Osteoblast (primary cell): ENCODE measurements at places on chromosomes 12 and 14.
A peak's percentile ranks its signal among the peaks of the same experiment; 100 is the strongest.

DNA sequence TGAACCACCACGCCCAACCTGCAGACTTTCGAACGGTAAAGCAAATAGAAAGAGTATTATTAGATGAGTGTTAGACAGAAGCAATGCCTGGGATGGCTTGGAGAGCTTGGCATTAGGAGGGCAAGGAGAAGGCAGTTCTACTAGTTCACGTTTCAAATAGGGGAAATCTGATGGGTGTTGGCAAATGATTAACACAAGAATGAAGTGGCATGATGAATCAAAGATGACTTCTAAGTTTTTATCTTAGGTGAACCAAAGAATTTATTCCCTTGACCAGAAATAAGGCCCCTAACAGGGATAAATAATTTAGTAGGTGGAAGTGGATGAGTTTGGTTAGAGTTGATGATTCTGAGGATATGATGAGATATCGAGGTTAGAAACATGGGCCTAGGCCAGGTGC lies 38.5 kb downstream of the DRAM1 start:
- no peak for DNase-seq

- DNase-seq = peak; percentile 89
Observed at GRCh38 chr12:51887476-51888315, at the start of gene ANKRD33. TSS of gene ANKRD33 (plus strand) at chr12:51888103. CDS start at chr12:51888187, 84 bp downstream.

DNA sequence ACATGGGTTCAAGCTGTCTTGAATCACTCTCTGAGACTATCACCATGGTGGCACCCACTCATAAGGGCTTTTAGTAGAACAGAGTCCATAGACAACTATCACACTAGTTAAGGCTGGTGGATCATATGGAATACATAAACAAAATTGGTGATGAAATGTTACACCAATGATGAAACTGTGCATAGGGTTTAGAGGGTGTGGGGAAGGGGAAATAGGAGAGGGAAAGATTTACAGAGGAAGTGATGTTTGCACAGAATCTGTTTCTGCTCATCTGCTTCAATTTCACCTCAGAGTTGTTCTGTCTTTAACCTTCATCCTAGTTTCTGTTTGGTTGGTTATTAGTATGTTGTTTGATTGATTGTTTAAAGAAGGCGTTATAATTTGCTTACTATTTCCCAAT lies 2.4 kb upstream of the RXYLT1 start:
- DNase-seq = no peak

GRCh38 chr14:87784386-87784785 lies 208.6 kb downstream of the GALC start:
- no peak for DNase-seq

DNA sequence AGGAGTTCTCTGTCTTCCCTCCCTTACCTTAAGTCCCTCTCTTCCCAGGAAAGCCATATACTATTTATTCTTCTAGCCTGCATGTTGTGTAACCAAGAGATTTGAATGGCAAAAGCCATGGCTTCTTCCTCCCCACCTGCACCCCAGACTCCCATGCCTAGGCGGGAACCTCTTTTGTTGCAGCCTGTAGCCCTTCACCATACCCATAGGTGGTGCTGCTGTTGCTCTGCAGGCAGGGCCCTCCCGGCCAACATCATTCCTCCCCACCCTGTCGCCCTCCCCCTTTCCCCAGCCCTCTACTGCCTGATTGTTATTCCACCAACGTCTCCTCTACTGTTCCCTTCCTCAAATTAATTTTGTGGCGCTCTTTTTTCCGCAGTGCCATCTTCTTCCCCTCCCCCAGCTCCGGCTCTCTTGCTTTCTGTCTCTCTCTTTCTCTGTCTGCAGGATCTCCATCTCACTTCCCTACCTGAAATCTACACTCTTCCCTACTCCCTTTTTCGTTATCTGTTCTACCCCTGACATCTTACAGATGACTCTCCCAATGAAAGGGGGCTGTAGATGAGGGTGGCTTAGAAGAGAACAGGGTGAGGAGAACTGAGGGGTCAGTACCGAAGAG lies 13.8 kb downstream of the NGDN start:
- no peak for DNase-seq

DNA sequence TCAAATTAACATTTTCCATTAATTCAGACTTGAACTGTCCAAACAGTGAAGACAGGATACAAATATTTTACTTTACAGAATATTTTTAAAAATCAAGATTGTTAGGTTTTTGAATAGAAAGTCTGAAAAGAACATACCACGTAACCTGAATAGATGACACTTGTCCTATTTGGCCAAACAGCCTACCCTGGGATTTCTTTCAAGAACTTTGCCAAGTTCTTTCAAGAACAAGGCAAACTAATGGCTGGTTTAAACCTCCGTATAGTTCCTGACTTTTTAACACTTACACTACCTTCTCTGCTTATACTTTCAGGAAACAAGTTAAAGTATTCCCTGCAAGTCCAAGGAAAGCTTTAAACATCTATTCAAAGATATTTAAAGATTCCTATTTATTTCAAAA lies 35.0 kb downstream of the MAP4K5 start:
- DNase-seq = no peak

GRCh38 chr14:42374332-42374731 lies 767.7 kb downstream of the LRFN5 start:
- DNase-seq = no peak

DNA sequence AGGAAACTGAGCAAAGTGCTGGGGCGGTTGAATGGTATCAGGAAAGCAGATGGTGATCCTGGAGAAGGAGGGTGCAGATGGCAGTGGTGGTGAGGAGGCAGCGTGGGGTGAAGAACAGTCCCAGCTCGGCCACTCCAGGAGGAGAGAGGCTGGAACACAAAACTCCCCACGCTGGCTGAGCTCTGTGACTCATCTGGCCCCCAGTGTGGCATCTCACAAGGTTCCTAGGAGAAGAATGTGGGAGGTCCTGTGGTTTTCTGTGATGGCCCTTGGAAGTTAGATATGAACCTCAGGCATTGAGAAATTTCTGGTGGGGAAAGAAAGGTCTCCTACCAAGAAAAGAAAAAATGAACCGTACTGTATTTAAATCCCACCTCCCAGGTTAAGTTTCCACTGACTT lies 8.0 kb upstream of the NRXN3 start:
- no peak for DNase-seq
